GM19239 (cell line): ENCODE measurements at places on chromosomes 7 and 10.

GRCh38 chr7:99196536-99197258 lies 11.2 kb downstream of the KPNA7 start:
- DNase-seq, result no peak

DNA sequence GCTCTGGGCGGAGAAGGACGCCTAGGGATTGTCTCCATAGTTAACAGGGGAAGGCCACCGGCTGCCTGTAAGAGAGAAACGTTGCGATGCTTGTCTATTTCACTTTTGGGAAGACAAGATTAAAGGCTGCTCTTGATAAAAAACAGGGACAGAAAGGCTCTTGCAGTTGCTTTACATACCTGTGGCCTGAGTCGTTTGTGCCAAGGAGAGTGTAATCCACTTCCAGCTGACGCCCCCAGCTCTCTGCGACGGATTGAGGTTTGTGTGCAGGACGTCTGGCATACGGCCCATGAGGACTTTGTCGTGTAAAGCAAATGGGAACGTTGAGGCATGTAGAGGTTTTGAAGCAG lies 1.1 kb downstream of the MAP3K8 start:
- no peak for DNase-seq

DNA sequence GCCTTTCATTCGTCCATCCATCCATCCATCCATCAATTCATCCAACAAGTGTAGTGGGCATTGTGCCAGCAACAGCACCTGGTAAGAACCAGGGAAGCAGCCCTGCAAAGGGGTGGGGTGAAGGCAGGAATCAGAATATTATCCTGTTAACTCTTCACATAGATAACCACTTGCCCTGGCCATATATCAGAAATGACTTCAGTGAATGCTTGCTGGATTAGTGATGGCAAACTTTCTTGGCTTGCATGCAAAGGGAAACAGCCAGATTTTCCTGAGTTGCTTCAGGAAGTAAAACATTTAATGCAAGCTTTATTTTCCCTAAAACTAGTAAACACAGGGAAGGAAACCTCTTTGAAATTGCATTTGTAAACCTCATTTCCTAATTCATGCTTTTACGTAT lies 743 bp downstream of the OR2A5 start:
- DNase-seq, result no peak

GRCh38 chr10:62069452-62070178 lies 168.1 kb downstream of the ARID5B start:
- DNase-seq, result no peak

- DNase-seq, result no peak
Observed at GRCh38 chr7:158072991-158073730, 514.5 kb downstream of the PTPRN2 start.

GRCh38 chr10:30027057-30028005 lies 32.1 kb downstream of the JCAD start:
- DNase-seq, result peak; percentile 63

- no peak for DNase-seq
Observed at GRCh38 chr7:111082351-111082750, 8.6 kb upstream of the LRRN3 start.

- no peak for DNase-seq
Observed at GRCh38 chr10:12842310-12842709, 159.2 kb downstream of the CCDC3 start.

DNA sequence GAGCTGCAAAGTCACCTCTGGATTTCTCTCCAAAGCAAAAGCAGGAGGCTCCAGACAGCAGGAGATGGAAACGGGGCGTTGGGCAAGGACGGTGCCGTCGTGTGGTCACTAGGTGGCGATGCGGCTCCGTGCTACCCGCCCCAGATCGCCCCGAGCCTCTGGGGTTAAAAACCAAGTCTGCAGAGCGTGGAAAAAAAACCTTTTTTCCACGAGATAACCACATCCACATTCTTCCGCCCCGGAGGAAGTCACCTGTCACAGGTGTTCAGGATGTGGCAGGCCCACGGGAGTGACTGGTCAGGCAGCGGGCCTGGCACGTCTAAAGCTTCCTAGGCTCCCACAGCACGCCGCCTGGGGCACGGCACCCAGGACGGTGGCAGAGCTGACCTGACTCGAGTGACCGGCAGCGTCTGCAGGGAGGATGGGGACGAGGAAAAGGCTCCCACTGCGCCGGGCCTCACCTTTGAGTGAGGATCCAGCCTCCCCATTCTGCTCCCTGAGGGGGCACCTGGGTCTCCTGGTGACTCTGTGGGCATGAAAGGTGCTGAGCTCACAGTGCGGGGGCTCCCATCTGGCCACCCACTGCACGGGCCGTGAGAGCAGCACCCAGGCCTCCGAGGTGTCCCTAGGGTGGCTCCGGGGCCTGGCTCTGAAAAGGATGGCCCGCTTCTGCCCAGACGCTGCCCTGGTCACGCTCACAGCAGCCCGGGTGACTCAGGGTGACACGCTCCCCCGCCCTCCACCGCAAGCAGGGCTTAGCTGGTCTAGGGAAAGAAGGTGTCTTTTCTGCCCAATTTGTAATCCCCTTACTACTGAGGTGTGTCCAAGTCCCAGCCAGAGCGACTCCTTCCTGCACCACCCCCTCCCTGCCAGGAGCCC lies 71.3 kb upstream of the TNRC18 start:
- DNase-seq, result peak; percentile 88

DNA sequence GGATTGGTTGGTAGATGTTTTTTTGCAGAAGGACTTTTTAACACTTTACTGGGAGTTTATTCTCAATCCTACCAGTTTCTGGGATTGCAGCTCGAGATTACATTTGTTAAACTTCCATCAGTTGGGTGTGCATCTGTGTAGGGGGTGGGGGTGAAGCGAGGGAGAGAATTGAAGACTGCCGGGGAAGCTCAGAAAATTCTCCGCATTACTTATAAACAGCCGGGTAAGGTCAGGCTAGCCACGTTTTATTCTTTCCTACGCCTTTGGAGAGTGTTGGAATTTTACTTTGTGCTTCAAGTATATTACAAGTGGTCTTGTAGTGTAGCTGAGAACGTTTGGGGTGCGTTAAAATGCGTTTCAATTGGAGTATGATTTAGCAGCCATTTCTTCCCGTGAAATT lies 1.1 kb downstream of the PALS2 start:
- DNase-seq, result no peak

DNA sequence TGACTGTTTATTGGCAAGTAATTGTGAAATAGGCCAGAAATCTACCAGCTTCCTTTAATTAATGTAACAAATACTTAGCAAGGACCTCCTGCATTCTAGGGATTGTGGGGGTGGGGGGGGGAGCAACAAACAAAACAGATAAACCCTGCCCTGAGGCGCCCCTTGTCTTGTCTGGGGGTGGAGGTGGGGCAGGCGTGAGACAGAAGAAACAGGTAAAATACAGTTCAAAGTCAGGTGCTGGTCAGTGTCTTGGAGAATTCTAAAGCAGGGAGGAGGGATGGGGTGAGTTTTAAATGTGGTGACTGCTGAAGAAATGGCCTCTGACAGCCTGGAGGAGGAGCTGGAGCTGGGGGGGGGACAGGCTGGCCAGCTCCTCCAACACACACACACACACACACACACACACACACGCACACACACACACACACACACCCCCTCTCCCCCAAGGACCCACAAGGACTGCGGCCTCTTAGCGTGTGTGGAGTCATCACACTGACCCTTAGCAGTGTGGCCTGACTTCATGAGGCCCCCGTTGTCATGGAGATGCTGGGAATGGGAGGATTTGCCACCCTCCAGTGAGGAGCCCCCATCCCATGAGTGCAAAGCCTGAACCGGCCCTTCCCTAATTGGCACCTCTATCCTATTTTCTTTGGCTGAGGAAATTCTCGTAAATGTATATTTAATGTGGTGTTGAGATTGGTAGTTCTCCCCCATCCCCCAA lies 190.4 kb downstream of the MGMT start:
- no peak for DNase-seq

DNA sequence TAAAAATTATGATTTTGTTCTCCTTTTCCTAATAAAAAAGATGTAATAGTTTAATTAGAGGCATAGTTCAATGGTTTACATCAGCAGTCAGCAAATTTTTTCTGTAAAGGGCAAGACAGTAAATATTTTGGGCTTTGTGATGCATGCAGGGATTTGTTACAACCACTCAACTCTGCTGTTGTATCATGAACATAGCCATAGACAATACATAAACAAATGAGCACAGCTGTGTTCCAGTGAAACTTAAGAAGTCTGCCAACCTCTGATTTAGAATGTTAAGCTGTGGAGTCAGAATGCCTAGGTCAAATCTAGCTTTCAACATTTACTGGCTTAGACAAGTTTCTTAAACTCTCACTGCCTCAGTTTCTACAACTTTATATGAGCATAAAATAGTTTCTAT lies 31.6 kb downstream of the ASZ1 start:
- DNase-seq, result no peak

DNA sequence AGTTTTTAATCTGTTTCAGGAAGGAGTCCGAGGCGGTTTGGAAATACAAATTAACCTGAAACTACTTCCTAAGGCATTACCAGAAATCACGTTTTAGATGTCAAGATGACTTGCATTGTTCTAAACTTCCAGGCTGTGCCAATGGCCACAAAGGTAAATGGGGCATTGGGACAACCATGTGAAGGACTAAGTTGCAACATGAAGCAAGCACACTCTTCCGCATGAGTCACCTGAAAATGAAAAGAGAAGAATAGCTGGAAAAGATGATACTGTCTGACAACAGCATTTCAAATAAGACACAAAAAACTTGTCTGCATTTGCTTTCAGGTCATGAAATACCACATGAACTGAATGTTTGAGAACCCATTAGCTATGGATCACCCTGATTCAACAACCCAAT lies 262.1 kb downstream of the AHR start:
- no peak for DNase-seq

GRCh38 chr7:11751315-11751714 lies 80.7 kb downstream of the THSD7A start:
- no peak for DNase-seq

DNA sequence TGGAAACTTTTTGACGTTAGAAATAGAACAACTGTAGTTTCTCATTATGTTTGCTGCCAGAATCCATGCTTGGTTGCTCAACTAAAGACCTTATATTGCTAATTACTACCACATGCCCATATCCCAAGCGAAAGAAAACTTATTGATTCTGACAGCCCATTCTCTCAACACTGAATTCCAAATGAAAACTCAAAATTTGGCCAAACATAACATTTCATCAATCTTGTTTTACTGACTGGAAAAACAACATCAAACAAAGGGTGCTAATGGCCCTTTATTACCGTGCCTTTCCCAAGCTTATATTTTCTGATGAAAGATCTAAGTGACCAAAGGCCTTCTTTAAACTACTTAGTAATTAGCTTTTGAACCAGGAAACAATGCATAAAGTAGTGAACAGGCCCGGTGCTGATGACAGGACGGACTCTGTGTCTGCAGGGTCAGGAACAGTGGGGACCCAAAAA lies 531.8 kb downstream of the KCNMA1 start:
- no peak for DNase-seq

DNA sequence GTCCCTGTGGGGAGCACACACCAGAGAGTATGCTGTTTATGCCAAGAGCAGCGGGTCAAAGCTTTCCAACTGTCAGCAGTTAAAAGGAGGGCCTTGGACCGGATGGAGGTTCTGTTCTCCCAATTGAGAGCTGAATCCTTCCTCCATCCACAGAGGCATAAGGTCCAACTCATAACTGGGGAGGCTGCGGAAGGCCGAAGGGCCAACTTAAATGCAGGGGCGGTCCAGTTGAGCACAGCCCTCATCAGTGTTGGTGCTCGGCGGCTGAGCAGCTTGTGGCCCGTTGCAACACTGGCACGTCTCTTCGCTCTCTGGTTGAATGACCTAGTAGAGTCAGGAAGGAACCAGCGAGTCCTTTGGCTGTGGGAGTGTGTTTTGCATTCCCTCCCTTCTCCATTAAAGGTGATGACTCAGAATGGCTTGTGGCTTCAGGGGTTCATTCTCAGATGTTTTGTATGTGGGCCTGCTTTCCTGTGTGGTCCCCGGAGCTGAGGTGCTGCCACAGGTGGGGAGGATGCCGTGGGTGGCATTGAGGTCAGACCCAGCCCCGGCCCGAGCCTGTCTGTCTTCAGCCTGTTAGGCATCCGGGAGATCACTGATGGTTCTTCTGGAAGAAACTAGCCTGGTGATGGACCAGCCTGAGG lies 44.8 kb upstream of the DMBT1 start:
- DNase-seq, result no peak

DNA sequence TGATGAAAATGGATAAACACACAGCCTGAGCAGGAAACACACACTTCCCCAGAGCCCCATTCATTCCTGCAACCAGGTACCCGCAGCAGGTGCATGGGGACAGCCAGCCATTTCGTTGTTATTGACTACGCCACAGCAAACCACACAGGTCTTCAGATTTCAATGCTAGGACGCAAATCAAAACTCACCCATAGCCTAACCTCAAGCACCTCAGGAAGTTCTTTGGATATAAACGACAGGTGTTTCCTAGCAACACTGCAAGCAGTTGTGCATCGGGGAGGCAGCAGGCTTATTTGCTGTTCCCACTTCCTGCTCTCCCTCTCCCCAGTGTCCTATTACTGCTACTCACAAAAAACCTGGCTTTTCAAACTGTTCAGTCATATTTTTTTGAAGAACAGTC lies 176.5 kb upstream of the FRMD4A start:
- DNase-seq, result no peak

DNA sequence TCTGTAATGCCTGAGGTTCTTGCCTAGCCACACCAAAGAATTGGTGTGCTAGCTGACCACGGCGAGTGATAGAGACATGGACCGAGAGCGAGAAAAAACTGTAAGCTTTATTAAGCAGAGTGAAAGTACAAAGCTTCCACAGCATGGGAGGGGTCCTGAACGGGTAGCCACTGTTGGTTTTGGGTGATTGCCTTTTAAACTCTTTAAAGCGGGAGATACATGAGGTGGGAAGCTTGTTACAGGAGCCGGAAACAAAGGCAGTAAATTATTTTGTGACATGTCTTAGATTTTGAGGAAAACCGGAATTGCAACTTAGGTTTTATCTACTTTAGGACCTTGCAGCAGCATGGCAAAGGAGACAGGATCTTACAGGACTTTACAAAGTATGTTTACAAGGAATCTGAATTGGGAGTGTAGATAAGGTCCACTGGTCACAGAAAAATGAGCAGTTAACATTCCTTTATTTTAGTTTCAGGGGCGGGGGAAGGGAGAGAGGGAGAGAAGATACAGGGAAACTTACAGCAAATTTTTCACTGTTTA lies 252.7 kb upstream of the MBL2 start:
- DNase-seq, result no peak
